ENCODE measurements at places on chromosomes 5 and 9.

- no peak for DNase-seq
Observed at GRCh38 chr5:128154943-128155342, 71.4 kb downstream of the SLC12A2 start.

- DNase-seq, result no peak
Observed at GRCh38 chr9:134436911-134437310, 110.7 kb downstream of the RXRA start.

GRCh38 chr5:124883681-124884080 lies 137.2 kb upstream of the ZNF608 start:
- DNase-seq, result no peak

- no peak for DNase-seq
Observed at GRCh38 chr9:12956805-12957204, 182.0 kb downstream of the LURAP1L start.

DNA sequence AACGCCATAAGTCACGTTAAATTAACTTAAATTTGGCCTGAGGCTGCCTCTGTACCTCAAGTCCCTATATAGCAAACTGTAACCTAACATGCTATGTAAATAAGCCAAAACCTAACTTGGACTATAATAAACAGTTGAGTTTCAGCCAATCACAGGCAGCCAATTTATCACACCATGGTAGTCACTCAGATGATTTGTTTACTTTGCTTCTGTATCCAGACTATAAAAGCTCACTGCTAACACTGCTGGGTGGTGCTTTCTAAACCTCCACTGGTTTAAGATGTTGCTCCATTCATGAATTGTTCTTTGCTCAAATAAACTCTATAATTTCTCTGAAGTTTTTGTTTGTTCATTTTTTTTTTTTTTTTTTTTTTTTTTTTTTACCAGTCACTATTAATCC lies 62.8 kb downstream of the TRPM3 start:
- DNase-seq, result no peak

GRCh38 chr5:17343675-17344074 lies 126.2 kb downstream of the BASP1 start:
- no peak for DNase-seq

DNA sequence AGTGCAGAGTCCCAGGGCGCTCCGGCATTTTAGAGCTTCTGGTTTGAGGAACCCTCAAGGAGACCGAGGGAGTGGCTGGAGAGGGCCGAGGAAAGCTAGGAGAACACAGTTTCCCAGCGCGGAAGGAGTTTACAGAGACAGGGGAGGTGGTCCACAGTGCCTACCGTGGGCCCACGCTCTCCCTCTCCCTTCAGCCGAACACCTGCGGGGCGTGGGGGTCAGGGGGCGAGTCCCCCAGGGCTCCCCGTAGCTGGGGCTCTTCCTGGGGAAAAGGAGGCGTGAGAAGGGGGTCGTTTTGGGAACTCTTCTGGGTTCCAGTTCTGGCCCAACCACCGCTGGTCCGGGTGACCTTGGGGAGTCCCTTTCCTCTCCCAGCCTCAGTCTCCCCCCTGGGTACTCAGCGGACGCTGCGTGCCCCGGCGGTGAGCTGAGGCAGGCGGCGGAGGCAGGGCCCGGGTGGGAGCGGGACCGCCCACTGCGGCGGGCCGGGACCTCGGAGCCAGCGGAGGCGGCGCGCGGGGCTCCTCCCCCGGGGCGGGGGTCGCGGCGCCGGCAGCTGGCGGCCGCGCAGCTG lies 368 bp upstream of the FRMPD1 start:
- DNase-seq, result no peak

GRCh38 chr9:86902991-86903733 lies 44.1 kb downstream of the GAS1 start:
- no peak for DNase-seq

DNA sequence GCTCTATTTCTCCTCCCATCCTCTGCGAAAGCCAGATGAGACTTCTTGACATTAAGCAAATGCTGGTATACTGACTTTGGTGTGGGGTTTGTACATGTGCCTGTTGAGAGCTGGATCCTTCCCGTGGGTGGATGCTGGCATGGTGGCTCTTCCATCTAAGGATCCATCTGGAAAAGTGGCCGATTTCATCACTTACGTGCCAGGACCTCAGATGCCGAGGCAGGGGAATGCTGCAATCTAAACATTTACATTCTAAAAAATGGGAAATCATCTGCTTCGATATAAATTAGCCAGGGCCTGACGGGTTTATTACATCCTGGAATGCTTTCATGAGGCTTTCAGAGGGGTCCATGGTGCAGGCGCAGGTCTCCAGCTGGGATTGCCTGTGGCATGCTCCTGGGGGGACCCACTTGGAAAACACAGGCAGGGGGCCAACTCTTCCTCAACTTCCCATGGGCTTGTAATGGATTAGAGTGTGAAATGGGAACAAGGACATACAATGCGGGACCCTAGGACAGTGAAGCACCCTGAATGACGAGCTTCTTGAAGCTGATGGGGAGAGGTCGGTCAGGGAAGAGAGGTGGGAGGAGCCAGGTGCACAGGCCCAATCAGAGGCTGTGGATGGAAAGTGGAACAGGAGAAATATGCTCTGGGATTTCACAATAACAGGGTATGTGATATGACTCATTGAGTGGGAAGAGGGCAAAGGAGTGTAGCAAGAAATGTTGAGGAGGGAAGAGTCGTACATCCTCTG lies 105.5 kb upstream of the PITX1 start:
- DNase-seq, result no peak
